ENCODE measurements at places on chromosomes 6 and 20.

DNA sequence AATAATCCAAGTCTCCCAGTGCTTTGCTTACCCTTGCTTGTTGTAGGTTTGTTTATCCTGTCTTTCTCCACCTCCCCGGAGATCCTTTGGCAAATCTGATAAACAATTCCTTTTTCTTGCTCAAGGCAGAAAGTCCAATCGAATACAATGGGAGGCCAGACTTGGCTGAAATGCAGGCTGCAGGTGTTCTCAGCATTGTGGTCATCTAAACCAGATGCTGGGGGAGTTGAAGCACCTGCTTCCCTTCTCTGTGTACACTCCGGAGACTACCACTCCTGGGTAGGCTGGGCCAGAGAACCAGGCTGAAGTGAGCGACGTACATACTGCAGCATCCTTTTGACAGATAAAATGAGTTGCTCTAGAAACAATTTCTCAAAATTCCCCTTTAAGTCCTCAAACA lies 82.6 kb upstream of the PREP start:
- DNase-seq, result no peak

GRCh38 chr6:85110943-85111342 lies 338.9 kb upstream of the NT5E start:
- no peak for DNase-seq

- no peak for DNase-seq
Observed at GRCh38 chr6:10837622-10837994, 731 bp downstream of the MAK start.

GRCh38 chr6:81696524-81696923 lies 56.0 kb downstream of the TENT5A start:
- peak; percentile 6 for DNase-seq

- no peak for DNase-seq
Observed at GRCh38 chr6:118913161-118913560, 19.2 kb downstream of the ASF1A start.

DNA sequence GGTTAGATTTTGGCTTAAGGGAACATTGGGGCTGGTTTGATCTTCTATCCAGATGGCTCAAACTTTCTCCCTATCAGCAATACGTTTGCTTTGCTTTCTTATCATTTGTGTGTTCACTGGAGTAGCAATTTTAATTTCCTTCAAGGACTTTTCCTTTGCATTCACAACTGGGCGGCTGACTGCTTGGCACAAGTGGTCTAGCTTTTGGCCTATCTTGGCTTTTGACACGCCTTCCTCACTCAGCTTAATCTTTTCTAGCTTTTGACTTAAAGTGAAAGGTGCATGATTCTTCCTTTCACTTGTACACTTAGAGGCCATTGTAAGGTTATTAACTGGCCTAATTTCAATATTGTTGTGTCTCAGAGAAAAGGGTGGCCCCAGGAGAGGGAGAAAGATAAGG lies 254.9 kb downstream of the PLCB1 start:
- no peak for DNase-seq

DNA sequence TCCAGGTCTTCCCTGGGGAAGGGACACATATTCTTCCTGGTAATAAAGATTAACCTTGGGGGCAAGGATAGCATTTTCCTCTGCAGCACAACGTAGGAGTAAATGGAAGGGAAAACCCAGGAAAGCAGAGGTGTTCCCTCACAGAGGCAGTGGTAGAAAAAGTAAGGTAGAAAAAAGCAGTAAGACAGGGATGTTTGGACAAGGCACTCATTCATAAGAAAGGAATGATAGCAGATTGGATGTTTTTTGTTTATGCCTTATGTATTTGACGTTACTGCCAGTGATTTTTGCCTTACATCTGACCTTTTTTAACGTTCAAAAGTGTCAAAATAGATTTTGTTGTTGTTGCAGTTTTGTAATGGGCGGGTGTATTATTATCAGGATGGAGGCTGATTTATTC lies 395.0 kb downstream of the CDKAL1 start:
- DNase-seq, result no peak

All from epithelial cell of prostate (primary cell).